ENCODE measurements at places on chromosomes 4 and X.

- DNase-seq: no peak
These were observed 28.4 kb downstream of the CTBP1 start for GRCh38 chr4:1220566-1220965.

GRCh38 chrX:85379174-85379907 lies at the start of gene POF1B:
Gene POF1B (minus strand): TSS chrX:85379665. CDS start chrX:85379454, 211 bp downstream.
- DNase-seq: no peak

DNA sequence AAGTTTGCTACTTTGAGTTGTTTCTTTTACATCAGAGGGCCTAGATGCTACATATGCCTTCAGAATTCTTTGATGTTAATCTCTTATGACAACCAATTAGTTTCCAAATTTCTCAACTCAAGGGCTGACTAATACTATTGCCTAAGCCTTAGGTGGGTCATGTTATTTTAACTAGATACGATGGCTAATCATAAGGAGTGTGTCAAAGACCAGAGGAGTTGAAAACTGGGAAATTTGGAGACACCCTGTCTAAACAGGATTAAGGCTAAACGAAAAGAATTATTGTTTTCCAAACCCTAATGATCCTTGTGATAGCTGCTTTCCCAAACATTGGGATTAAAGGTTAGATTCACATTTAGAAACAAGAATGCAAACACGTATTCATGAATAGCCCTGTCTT lies 228.5 kb downstream of the PCDH7 start:
- no peak for DNase-seq

DNA sequence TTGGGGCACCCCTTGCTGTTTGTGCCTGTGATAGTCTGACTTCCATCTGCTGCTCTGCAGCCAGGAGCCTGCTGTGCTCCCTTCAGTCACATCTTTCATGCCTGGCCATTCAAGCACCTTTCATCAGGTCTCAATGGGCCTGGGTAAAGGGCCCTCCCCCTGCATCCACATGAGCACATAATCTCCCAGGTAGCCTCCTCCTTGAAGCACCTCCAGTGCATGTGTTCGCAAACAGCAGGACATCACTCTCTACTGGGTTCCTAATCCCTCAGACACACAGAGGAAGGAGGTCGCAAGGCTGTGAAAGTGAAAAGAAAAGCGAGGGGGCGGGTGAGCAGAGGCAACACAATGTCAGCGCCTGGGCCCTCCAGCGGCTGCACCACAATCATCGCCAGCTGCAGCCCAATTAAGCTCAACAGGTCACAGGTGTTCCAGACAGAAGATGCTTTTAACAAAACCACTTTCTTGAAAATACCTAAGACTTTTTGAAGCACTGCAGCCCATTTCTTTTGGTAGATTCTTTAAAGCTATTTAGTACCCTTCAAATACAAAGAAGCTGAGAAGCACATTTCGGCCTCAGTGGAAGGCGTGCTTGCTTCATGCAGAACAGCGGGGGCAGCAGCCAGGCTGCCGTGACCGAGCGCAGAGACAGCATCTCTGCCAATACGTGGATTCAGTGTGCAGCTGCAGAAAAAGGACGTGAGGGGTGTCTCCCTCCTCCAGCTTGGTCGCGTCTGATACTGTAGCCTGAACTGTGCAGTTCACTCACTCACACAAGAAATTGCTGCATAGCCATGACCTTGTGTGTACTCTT lies 92.2 kb upstream of the SPRY1 start:
- DNase-seq: no peak

- DNase-seq: no peak
These were observed 13.5 kb downstream of the NSUN7 start for GRCh38 chr4:40763228-40763716.

DNA sequence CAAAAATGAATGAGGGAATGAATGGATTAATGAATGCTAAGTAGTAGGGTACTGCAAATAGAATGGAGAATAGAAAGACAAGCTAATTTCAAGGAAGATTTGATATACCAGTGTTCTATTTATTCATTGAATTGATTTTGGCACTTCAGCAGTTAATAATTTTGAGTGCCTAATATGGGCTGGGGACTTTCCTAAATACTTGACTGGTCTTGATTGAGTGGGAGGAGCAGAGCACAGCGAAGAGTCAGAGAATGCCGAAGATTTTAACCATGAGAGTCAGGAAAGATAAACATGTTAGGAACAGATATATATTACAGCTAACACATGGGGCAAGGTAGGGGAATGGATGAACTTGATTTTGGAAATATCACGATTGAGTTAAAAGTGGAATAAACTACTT lies 10.6 kb downstream of the IL15 start:
- no peak for DNase-seq

GRCh38 chr4:148116264-148116663 lies 325.9 kb downstream of the NR3C2 start:
- no peak for DNase-seq
